Activated naive CD4-positive, alpha-beta T cell treated with anti-CD3 and anti-CD28 coated beads, Interleukin-2, amount 50 U/mL, for 16 hours (primary cell): ENCODE measurements at places on chromosomes 4 and X.

DNA sequence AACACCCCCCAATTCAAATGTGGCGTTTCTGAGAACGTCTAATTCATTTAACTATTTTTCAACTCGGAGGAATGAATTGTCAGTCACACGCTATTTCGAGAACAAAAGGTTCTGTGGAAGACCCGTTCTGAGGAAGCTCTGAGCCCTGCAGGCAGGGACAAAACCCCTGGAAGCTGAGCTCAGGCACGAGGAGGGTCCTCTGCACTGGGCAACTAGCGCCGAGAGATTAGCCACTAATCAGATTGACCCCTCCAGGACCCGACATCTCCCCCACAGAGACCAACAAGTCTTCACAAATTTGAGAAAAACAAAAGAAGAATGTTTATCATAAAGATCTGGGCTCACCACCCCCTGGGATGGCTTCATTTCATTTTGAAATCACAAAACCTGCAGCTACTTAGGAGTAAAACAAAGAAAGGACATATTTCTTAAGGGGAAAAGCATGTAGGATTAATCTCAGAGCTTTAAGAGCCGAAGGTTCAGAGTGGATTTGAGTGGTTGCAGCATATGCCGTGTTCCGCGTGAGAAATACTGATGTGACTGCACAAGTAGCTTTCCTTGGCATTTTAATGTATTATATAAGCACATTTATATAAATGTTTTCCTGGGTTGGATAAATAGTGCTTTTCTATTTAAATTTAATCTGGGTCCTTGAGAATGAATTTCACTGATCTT is 41.8 kb downstream of the ADRA2C start:
- DNase-seq = no peak

DNA sequence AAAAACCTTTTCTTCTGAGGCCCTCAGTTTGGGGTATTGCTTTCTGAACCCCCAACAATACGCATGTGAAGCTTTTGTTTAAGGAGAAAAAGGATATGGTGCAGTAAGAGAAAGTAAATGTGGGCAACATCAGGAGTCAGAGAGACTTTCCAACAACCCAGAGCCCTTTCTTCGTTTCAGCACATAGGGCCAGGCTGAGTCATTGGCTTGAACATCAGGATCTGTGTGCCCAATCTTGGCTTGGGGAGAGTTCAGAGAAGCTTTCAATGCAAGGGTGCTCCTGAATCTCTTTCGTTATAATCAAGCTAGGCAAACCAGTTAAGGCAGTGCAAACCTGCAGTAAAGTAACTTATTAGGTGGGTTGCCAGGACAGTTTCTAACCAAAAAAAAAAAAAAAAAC is 191.2 kb downstream of the FRMPD4 start:
- DNase-seq = no peak

GRCh38 chr4:122508083-122508482 is 51.6 kb upstream of the IL2 start:
- no peak for DNase-seq

DNA sequence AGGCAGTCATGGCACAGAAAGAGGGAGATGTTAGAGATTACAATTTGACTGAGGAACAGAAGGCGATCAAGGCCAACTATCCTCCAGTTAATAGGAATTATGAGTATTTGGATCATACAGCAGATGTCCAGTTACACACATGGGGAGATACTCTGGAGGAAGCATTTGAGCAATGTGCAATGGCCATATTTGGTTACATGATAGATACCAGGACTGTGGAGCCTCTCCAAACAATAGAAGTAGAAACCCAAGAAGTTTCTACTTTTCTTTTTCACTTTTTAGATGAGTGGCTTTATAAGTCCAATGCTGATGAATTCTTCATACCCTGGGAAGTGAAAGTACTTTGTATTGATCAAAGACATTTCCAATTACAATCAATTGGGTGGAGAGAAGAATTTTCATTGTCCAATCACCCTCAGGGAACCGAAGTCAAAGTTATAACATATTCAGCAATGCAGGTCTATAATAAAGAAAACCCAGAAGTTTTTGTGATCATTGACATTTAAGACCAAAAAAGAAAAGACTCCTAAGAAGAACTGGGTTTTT is 139.1 kb downstream of the MAB21L2 start:
- no peak for DNase-seq

- DNase-seq = no peak
These were observed 80.5 kb downstream of the PRDM5 start for GRCh38 chr4:120842031-120842430.

- DNase-seq = no peak
These were observed 209.9 kb downstream of the CPE start for GRCh38 chr4:165588534-165589315.
